ENCODE measurements at places on chromosomes 7 and 10. TPM values are rescaled to one million over a fixed set of nuclear protein-coding genes. Genes with fewer than 3 reads are reported as not detected.

DNA sequence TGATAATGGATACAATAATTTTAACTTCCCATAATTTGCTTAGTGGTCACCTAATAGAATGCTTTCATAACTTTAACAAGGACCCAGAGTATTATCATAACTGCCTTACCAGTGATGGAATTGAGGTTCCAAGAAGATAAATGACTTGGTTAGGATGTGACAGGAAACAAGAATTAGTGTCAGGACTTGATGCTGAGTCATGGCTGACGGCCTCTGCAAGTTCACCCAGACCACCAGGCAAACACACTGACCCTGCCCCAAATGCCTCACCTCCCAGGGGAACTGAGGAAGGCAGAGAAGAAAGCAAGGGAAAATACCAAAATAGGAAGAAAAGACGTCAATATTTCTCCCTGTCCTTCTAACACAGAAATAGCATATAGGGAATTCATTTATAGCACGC, 636.3 kb downstream of the PARD3 start:
- no peak overlapping the region for H3K27ac ChIP-seq
- no peaks in the 10 kb centered on the region for H3K36me3 ChIP-seq
- DNase-seq, result no peak
- 0 out of 2 replicates have a peak, but pooled peaks cover 1% of the 10 kb centered on the region for H3K4me1 ChIP-seq
- no peak overlapping the region for H3K4me3 ChIP-seq

DNA sequence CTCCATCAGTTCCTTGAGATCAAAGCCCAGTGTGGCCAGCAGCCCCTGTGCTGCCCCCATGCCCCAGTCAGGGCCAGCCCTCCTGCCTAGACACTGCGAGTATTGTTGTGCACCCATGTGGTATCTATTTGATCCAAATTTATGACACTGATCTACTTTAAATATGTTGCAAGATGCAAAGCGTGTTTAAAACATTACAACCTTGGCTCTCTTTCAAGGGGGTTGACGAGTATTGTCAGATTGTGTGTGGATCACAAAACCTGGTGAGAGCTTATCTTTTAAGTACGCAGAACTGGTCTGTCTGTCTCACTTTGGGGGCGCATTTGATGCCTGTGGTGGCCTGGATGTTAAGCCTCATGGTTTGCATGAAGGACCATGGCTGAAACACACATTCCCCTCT, 108.9 kb downstream of the COL13A1 start:
- DNase-seq, result no peak
- H3K36me3 ChIP-seq, result no peaks in the 10 kb centered on the region
- H3K4me3 ChIP-seq, result no peak overlapping the region
- no peak overlapping the region for H3K27ac ChIP-seq

DNA sequence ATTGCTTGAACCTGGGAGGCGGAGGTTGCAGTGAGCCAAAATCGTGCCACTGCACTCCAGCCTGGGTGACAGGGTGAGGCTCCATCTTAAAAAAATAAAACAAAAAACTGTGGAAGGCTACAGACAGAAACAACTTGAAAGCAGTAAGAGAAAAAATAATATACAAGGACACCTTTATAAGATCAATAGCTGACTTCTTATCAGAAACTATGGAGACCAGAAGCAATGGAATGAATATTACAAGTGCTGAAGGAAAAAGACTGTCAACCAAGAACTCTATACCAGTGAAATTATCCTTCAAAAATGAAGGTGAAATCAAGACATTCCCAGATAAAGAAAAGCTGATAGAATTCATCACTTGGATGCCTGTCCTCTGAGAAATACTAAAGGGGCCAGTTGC, 49.0 kb downstream of the RBAK start:
- DNase-seq, result no peak
- no peaks in the 10 kb centered on the region for H3K4me1 ChIP-seq
- no peaks in the 10 kb centered on the region for H3K36me3 ChIP-seq
- no peaks in the 10 kb centered on the region for H3K27me3 ChIP-seq
- no peak overlapping the region for H3K27ac ChIP-seq

DNA sequence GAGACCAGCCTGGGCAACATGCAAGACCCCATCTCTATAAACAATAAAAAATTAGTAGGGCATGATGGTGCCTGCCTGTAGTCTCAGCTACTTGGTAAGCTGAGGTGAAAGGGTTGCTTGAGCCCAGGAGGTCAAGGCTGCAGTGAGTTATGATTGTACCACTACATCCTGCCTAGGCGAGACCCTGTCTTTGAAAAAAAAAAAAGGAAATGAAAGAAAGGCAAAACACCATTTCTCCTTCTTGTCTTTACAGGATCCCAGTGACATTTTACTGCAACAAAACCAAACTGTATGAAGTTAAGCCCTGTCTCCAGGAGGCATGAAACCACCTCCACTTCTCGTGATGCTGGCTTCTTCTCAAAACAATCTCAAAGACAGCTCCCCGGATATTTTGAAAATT, 29.9 kb upstream of the PBLD start:
- H3K27me3 ChIP-seq, result no peaks in the 10 kb centered on the region
- H3K4me1 ChIP-seq, result no peaks in the 10 kb centered on the region
- no peak overlapping the region for H3K27ac ChIP-seq
- no peak for DNase-seq
- H3K4me3 ChIP-seq, result no peak overlapping the region
- H3K36me3 ChIP-seq, result peaks cover 25% of the 10 kb centered on the region

DNA sequence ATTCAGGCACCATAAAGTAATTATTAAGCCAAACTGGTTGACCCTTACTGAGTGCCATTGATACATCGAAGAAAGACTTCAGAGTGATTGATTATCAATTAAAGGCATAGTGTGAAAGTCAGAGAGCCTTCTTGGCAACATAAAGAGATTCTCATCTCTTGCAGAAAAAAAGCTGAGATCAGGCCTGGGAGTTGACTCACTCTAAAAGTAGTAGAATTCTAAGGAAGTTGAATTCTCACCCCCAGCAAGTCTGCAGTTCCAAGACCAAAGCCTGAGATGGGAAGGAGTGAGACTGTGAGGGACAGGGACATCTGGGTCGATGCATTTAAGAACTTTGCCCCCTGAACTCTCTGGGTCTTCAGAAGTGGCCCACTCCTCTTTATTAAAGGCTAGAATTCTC, 21.6 kb upstream of the ERCC6 start:
- H3K27me3 ChIP-seq, result no peaks in the 10 kb centered on the region
- H3K27ac ChIP-seq, result no peak overlapping the region
- H3K36me3 ChIP-seq, result no peaks in the 10 kb centered on the region
- no peak for DNase-seq
- H3K4me1 ChIP-seq, result no peaks in the 10 kb centered on the region

MRM2 gene
- total RNA-seq, result 23.1 TPM

HOXA3 gene
- total RNA-seq, result 0.90 TPM

AZGP1 gene
- not detected for total RNA-seq

Measured in IMR-90 (cell line).